ENCODE measurements at places on chromosomes 6 and 20. TPM values are rescaled to one million over a fixed set of nuclear protein-coding genes. Genes with fewer than 3 reads are reported as not detected.
A peak's percentile ranks its signal among the peaks of the same experiment; 100 is the strongest.

GRCh38 chr20:51420111-51420510 lies 122.4 kb downstream of the NFATC2 start:
- peaks cover 51% of the 10 kb centered on the region for H3K4me1 ChIP-seq
- H3K27me3 ChIP-seq, result no peaks in the 10 kb centered on the region
- peaks cover 71% of the 10 kb centered on the region for H3K36me3 ChIP-seq
- H3K27ac ChIP-seq, result peak overlapping the region; percentile 49

- peaks cover 8% of the 10 kb centered on the region for H3K4me1 ChIP-seq
- no peak for DNase-seq
- peaks cover under 1% of the 10 kb centered on the region for H3K36me3 ChIP-seq
- no peak overlapping the region for H3K4me3 ChIP-seq
- peaks cover under 1% of the 10 kb centered on the region for H3K27me3 ChIP-seq
- no peak overlapping the region for H3K27ac ChIP-seq
These were observed 49.3 kb downstream of the TBC1D7 start for GRCh38 chr6:13278991-13279390.

- DNase-seq, result no peak
- H3K27ac ChIP-seq, result peak overlapping the region; percentile 97
- peak overlapping the region; percentile 96 for H3K4me3 ChIP-seq
- peaks cover 3% of the 10 kb centered on the region for H3K36me3 ChIP-seq
- H3K4me1 ChIP-seq, result peaks cover 32% of the 10 kb centered on the region
These were observed 6.3 kb upstream of the HMGN4 start for GRCh38 chr6:26531897-26532296.

DNA sequence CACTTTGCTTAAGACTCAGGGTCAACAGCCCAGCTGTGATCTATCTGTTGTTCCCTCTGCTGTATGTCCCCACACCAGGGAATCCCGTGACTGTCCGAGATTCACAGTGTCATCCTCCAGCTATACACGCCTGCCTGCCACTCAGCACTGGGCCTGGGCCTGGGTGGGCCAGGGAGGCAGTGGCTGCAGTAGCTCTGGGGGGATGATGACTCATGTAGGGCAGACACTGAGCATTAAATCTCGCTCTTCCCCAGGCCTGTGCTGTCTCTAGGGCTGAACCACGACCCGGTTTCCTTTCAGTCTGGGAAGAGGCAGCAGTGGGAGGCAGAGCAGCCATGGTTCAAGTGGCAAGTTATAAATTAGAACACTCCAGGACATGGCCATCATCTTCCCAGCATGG lies 173.9 kb downstream of the LRFN2 start:
- H3K27ac ChIP-seq, result no peak overlapping the region
- DNase-seq, result no peak
- H3K36me3 ChIP-seq, result no peaks in the 10 kb centered on the region
- peaks cover 16% of the 10 kb centered on the region for H3K4me1 ChIP-seq
- H3K27me3 ChIP-seq, result peaks cover 10% of the 10 kb centered on the region

DNA sequence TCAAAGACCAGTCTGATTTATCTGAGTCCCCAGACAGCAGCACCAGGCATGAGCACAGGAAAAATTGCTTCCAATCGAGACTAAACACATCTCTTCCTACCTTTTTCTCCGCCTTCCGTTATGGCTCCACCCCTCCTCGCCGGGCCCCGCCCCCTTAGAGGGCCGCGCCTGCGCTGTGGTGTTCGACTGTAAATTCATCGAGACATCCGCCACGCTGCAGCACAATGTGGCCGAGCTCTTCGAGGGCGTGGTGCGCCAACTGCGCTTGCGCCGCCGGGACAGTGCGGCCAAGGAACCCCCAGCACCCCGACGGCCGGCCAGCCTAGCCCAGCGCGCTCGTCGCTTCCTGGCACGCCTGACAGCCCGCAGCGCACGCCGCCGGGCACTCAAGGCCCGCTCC lies 8.9 kb downstream of the REM1 start:
- no peak for DNase-seq
- H3K36me3 ChIP-seq, result no peaks in the 10 kb centered on the region
- H3K4me1 ChIP-seq, result peaks cover 3% of the 10 kb centered on the region
- H3K27ac ChIP-seq, result no peak overlapping the region

DNA sequence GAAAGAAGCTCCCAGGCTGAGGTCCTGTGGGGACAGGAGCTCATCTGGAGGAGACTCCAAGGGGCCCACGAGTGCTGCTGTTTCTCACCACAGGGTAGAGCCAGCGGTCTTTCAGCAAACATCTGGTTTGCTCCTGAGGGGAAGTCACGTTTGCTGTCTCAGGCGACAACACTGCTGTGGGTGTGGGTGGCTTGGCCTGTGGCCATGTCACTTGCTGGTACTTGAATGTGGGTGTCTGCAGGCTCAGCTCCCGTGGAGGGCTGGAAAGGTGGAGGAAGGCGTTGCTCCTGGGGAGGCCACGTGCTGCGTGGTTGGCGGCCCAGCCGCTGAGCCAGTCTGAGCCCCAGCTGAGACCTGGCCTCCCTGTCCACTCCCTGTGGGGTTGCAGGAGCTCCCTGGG lies 52.8 kb upstream of the MPC1 start:
- H3K36me3 ChIP-seq, result no peaks in the 10 kb centered on the region
- no peak overlapping the region for H3K27ac ChIP-seq
- no peak overlapping the region for H3K4me3 ChIP-seq
- peaks cover 10% of the 10 kb centered on the region for H3K27me3 ChIP-seq

DNA sequence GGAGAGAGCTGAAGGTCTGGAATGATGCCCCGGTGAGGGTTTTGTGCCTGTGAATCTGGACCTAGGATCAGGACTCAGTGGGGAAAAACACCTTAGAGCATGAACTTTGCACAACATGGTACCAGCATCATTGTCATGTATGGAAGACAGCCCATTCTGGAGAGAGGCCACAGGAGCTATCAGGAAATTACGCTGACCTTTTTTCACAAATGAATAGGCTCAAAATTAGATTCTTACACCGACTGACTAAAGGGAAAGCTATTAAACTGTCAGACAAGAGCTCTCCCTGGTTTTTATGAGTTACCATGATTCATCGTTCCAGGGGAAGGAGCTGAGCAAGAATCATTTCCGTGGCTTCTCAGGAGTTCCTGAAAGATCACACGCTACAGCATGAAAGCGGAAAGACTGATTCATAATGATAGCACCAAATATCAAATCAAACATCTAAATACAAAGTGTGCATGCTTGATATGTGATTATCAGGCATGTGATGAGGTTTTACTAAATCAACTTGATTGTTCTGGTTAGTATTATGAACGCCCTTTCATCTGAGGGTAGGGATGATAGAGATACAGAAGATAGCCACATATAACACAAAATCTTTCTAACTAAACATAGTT lies 224.9 kb upstream of the SMLR1 start:
- H3K27ac ChIP-seq, result peak overlapping the region; percentile 50
- peaks cover 29% of the 10 kb centered on the region for H3K4me1 ChIP-seq
- DNase-seq, result peak; percentile 65

- peaks cover 51% of the 10 kb centered on the region for H3K36me3 ChIP-seq
- peaks cover 61% of the 10 kb centered on the region for H3K4me1 ChIP-seq
- no peaks in the 10 kb centered on the region for H3K27me3 ChIP-seq
These were observed 16.4 kb downstream of the NFATC2 start for GRCh38 chr20:51526106-51526470.

GRCh38 chr6:96610019-96610418 lies 47.1 kb downstream of the FHL5 start:
- H3K27me3 ChIP-seq, result peaks cover 19% of the 10 kb centered on the region
- H3K4me3 ChIP-seq, result no peak overlapping the region
- no peaks in the 10 kb centered on the region for H3K4me1 ChIP-seq
- no peaks in the 10 kb centered on the region for H3K36me3 ChIP-seq
- no peak overlapping the region for H3K27ac ChIP-seq

GRCh38 chr6:135710042-135710441 lies 141.5 kb upstream of the PDE7B start:
- no peak overlapping the region for H3K4me3 ChIP-seq
- no peak overlapping the region for H3K27ac ChIP-seq
- no peak for DNase-seq
- H3K4me1 ChIP-seq, result no peaks in the 10 kb centered on the region
- H3K36me3 ChIP-seq, result peaks cover under 1% of the 10 kb centered on the region
- H3K27me3 ChIP-seq, result peaks cover 4% of the 10 kb centered on the region

DNA sequence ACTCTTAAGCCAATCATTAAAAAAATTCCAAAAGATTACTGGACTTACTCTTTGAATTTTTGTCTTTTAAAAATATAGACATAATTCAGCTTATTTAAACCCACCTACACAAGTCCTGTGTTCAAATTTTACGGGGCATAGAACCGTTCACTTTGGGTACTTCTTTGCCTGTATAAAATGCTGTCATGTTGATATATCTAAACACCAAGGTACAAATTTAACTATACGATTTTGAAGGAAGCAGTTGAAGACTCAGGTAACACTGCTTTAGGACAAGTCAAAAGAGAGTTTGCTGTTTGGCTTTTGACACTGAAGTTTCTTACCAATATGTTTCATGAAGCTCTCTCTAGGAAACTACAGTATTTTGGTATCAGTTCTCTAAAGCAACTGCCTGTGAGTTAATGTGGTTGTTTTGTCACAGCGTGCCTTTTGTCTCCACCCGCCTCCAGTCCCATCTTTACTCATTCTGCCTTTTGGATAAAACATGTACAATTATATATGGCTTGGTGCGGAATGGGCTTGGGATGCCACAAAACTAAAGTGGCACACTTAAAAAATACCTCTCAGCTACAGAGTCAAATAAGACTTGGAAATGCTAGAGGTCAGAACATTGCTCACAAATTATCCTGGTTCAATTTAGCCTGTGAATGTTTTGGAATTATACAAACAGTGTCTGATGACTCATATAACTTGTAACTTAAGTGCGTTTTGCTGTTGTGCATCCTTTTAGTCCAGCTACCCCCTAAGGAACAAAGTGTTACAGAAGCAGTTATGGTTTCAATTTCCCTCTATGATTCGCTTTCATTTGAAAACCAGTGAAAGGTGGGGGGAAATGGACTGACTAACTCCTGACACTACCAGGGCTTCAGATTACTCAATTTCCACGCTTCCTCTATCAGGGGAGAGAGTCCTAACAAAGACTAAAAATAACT lies 38.7 kb downstream of the RGS17 start:
- peaks cover 4% of the 10 kb centered on the region for H3K27me3 ChIP-seq
- H3K4me3 ChIP-seq, result no peak overlapping the region
- no peak for DNase-seq
- H3K4me1 ChIP-seq, result no peaks in the 10 kb centered on the region
- H3K36me3 ChIP-seq, result no peaks in the 10 kb centered on the region
- H3K27ac ChIP-seq, result no peak overlapping the region

- H3K27ac ChIP-seq, result no peak overlapping the region
- peaks cover 3% of the 10 kb centered on the region for H3K27me3 ChIP-seq
- H3K4me1 ChIP-seq, result peaks cover 34% of the 10 kb centered on the region
- DNase-seq, result no peak
- H3K36me3 ChIP-seq, result no peaks in the 10 kb centered on the region
- H3K4me3 ChIP-seq, result no peak overlapping the region
These were observed 108.1 kb upstream of the DUSP22 start for GRCh38 chr6:184161-184700.

GRCh38 chr6:90105506-90106170 lies 191.0 kb downstream of the BACH2 start:
- H3K27me3 ChIP-seq, result no peaks in the 10 kb centered on the region
- DNase-seq, result no peak
- H3K4me1 ChIP-seq, result peaks cover 63% of the 10 kb centered on the region
- peaks cover 18% of the 10 kb centered on the region for H3K36me3 ChIP-seq

DNA sequence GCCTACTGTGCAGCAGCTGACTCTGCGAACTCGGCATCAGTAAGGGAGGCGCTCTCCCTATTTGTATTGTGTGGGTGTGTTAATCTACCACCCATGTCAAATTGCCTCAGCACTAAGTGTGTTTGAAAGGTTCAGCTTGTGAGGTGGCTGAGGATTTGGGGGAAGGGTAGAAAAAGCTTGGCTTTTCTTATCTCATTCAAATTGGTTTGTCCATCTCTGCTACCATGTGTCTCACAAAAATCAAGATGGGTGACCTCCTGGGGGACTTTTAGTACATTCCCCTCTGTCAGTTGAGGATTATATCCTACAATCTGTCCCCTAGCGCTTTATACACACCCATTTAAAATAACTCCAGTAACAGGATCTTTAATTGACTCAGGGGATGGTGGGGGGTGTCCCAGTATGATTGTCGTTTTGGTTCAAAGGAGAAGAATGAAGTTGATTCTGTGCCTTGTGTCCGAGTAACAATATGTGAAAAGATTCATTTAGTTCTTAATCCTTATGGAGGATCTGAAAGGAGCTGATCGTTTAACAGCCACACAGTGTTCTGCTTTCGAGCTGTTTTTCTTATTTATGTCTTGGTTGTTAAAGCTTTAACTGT lies 609.6 kb downstream of the PKHD1 start:
- DNase-seq, result no peak
- H3K4me3 ChIP-seq, result no peak overlapping the region
- no peaks in the 10 kb centered on the region for H3K4me1 ChIP-seq
- H3K36me3 ChIP-seq, result no peaks in the 10 kb centered on the region
- no peaks in the 10 kb centered on the region for H3K27me3 ChIP-seq

DNA sequence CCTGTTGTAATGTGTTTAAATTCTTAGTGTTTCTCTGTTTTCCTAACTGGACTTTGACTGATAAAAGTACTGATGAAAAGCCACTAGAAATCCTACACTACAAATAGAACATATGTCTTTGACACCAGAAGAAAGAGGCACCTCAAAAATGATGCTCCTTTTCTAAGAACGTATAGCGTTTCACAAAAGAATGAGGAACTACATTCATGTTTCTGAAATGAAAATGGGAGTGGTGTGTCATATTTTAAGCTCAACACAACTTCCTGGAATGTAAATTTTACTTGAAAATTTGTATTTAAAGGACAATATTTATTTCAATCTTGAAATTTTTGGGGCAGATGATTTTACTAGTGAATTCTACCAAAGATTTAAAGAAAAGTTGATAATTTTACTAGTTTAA lies 35.3 kb downstream of the KIAA0408 start:
- no peaks in the 10 kb centered on the region for H3K27me3 ChIP-seq
- no peak for DNase-seq
- no peak overlapping the region for H3K4me3 ChIP-seq
- H3K27ac ChIP-seq, result no peak overlapping the region

DNA sequence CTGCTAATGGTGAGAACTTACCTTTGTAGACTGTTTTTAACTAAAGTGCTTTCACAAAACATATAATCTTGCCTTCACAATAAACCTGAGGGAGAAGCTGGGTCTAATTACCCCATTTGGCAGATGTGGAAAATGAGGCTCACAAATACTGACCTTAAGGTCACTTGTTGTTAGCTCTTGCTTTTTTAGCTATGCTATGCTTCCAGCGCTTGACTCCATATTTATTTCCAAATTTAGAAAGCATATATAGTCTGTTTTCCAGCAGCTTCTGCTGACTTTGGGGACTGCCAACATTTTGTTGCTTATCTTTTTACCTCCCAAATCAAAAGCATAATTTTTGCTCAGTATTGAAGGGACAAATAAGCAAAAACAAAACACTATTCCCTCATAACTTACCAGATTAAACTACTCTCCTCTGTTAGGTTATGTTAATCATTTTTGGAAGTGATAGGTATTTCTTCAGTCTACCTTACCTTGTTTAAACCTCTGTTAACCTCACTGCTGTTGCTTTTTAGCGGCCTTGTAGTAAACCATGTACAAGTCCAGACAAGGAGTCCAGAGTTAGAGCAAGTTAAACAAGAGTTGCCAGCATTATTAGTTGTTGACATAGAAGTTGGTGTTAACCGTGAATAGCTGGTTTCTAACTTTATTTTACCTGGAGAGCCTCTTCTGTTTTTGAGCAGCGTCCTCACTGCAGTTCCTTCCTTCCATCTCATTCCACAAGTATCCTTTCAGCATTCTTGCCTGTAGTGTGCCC lies 4.9 kb upstream of the BTBD3 start:
- no peak overlapping the region for H3K4me3 ChIP-seq
- H3K27me3 ChIP-seq, result no peaks in the 10 kb centered on the region
- no peak for DNase-seq
- H3K36me3 ChIP-seq, result no peaks in the 10 kb centered on the region

The HLA-DQA1 gene
- total RNA-seq, result 3.6 TPM

The EYS gene
- not detected for total RNA-seq

The PHF10 gene
- total RNA-seq, result 91.2 TPM

The DPPA5 gene
- total RNA-seq, result not detected

The ULBP1 gene
- total RNA-seq, result 0.49 TPM

All from activated CD4-positive, alpha-beta T cell treated with anti-CD3 and anti-CD28 coated beads, Interleukin-2, amount 10 ng/mL, durations not matched to agents 24 days and 14 days (primary cell).